NCI-H1048 (cell line): ENCODE measurements at places on chromosomes 7 and 10.

DNA sequence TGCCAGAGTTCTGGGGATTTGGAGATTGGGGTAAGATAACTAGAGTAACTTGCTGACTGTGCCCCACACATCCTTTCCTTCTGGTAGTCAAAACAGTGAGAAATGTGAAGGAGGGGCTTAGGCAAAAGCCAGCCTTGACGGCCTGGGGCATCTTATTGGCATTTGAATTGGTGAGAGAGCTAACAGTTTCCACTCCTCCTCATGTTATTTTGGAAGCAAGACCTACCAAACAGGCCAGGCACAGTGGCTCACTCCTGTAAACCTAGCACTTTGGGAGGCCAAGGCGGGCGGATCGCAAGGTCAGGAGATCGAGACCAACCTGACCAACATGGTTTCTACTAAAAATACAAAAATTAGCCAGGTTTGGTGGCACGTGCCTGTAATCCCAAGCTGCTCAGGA, 596.6 kb downstream of the GRM8 start:
- DNase-seq = no peak

- DNase-seq = no peak
Observed at GRCh38 chr10:99425204-99425603, 5.2 kb downstream of the GOT1 start.

GRCh38 chr10:19987931-19988330, 171.7 kb downstream of the PLXDC2 start:
- DNase-seq = no peak

- DNase-seq = no peak
Observed at GRCh38 chr10:78634835-78635234, 433.9 kb upstream of the ZMIZ1 start.

DNA sequence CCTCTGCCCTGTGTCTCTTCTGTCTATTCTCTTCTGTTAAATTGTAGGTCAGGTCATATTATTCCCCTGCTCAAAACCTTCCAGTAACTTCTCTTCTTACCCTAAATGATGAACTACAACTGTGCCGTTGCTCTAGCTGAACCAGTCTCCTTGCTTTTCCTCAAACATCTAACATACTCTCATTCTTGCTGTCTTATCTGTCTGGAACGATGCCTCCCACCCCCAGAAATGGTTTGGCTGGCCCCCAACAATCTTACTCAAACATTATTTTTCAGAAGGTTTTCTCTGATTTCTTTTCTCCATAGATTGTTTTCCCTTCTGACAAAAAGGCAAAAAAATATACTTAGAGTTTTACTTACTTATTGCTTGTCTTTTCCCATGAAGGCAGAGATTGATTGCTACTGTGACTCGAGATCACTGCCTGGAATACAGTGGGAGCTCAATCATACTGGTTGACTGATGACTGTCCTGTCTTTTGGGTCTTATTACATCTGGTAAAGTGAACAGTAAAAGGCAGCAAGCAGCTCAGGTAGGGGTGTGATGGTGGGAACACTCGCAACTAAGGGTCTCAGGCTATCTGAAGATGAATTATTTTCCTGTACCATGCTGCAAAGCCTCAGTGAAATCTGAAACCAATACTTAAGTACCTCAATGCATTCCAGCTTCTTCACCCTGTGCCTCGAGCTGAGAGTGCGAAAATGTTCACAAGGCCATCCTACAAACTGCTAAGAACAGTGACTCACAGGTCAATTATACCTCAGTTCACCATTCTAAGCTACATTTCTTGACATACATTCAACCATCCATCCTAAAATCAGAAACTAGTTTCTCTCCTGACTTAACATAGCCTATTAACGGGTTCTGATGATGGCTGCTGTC, 67.6 kb downstream of the DNMBP start:
- DNase-seq = no peak

DNA sequence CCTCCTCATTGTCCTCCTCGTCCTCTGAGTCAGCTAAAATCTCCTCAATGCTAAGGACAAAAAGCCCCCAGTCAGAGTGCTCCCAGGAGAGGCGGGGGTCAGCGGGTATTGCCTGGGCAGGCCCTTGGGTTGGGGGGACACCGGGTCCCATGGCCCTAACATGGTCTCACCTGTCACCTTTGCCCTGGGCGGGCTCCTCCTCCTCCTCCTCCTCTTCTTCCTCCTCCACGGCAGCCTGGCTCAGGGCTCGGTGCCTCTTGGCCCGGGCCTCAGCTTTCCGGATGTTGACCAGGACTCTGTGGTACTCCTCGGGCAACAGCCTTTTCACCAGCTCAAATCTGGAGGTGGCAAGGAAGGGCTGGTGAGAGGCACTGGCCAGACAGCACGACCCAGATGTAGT, 32.0 kb upstream of the FRAT2 start:
- no peak for DNase-seq

DNA sequence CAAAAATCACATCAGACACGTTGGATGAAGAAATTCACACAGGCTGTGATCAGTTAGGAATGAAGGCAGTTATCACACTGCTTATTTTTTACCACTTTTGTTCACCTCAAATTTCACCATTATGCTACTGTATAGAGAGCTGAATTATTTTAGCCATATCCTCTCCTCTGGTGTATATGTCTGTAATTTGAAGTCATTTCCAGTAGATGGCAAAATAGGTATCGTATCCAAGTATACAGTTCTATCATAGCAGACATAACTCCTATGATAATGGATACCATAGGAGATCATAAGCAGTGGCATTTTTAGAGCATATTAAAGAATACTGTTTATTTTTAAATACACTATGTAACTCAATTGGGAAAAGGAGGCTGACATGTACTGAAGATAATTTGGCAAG, 909.7 kb downstream of the DNAJB9 start:
- no peak for DNase-seq

DNA sequence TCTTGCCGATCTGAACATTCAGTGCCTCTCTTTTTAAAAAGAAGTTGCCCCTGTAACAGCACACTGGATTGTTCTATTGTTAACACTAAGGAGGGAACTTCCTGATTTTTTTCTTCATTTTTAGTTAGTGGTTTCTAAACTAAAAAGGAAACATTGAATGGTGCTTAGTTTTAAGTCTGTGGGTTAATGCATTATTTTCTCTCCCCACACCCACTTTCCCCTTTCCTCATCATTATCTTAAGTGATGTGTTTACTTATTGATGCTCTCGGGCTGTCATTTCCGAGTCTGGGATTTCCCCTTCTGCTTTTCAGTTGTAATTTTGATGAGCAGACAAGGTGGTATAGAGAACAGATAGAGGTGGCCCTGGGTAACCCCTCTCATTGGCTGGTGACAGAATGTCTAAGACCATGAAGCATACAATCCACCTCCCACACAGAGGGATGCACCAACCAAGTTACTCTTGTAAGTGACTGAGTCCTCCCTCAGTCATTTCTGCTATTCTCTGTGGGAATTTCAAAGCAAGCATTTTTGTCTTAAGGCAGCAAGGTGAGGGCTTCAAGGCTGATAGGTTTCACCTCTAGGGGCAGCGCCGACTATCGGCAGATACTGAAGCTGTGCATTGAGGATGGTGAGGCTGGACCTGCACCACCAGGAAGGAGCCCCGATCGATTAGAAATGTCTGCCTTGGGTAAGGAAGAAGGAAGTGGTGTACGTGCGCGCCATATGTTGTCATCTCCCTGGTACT, 49.5 kb downstream of the CHN2 start:
- no peak for DNase-seq

DNA sequence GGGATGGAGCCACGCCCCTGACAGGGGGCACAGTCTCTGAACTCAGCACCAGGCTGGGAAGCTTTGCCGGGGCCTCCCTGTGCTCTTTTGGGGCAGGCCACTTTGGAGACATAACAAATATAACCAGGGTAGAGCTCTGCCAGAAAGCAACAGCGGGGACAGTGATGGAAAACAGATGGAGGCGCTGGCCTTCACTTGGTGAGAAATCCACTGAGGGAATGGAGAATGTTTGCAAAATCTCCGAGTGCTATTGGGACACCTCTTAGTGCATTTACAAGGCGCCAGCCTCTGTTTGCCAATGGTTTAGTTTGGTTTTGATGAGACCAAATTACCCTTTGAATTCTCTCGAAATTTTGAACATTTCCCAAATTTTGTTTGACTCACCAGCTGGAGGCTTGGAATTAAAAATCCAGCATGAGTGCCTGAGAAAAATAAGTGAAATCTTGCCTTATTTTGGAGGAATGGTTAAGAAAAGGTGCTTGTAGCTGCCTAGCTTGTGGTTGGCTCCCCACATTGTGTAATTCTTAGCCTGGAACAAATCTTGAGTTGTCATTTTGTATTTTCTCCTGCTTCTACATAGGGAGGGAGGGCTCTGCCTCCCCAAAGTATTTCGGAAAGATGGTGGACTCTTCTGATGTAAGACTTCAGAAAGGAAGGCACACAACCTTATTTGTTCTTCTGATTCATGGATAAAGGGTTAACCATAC, 980.5 kb downstream of the LRMDA start:
- DNase-seq = no peak

GRCh38 chr7:82173400-82174021, 270.1 kb downstream of the CACNA2D1 start:
- DNase-seq = no peak

- no peak for DNase-seq
Observed at GRCh38 chr7:50855526-50855925, 72.8 kb upstream of the GRB10 start.

GRCh38 chr10:70222340-70222794, 10.9 kb downstream of the PPA1 start:
- no peak for DNase-seq

GRCh38 chr7:75596727-75597614, 104.9 kb downstream of the SPDYE5 start:
- DNase-seq = no peak

- no peak for DNase-seq
Observed at GRCh38 chr7:124597509-124597908, 168.1 kb downstream of the GPR37 start.

GRCh38 chr7:54796853-54797252, 37.8 kb upstream of the SEC61G start:
- no peak for DNase-seq

DNA sequence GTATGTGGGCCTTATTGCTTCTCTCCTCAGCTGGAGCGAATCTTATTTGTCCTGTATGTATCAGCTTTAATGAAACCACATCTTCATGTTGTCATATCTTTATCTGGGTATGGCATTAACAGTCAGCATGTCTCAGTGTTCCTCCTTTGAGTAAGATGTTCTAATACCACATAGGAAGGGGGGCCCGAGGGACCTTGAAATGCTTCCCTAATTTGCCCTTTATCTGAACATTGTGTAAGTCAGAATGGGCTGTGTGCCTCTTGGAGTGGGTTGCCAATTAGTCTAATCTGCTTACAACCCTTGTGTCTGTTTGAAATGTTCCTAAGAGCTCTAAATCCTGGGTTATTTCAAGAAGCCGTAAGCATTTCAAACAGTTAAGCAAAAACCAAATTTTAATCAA, 623.8 kb downstream of the SUGCT start:
- no peak for DNase-seq

DNA sequence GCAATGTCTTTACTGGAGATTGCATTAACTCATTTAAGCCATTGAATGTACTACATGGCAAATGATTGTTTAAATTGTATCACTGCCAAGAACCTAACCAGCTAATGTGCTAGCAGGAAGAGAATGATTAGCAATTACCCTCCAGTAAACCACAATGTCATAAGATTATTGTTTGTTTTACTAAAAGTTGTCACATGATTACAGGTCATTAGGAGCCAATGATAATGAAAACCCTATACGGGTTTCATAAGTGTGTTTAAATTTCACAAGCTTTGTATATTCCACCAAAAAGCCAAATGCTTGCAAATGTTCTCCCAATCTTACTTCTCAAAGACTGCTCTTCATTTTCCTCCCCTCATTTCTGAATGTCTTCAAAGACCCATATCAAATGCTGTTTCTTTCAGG, 76.5 kb upstream of the PPP1R3C start:
- DNase-seq = no peak

- DNase-seq = no peak
Observed at GRCh38 chr7:73615886-73616285, 8.4 kb downstream of the MLXIPL start.

GRCh38 chr10:97701438-97702069, 12.0 kb upstream of the MARVELD1 start:
- DNase-seq = peak; percentile 57

- no peak for DNase-seq
Observed at GRCh38 chr7:27640884-27641574, 21.7 kb downstream of the HIBADH start.

- DNase-seq = no peak
Observed at GRCh38 chr7:85823396-85824080, 636.7 kb upstream of the SEMA3D start.

GRCh38 chr7:156659961-156660360, 19.4 kb downstream of the RNF32 start:
- no peak for DNase-seq

DNA sequence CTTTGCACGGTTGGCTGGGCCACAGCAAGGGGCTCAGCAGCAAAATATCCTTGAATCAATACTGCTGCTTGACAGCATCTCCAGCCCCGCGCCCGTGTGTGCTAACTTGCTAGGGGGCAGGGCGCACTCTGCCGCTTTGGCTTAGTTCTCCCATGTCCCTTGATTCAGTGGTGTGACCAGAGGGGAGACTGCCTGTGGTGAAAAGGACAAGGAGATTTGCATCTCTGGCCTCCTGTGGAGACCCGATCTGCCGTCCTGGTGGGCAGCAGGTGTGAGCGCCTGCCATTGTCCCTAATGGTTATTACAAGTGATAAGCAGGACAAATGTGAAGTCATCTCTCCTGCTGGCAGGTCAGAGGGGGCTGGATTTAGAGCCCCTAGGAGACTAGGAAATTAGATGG, 500.2 kb upstream of the GALNT17 start:
- DNase-seq = no peak

GRCh38 chr10:27661514-27662286, 83.9 kb downstream of the MKX start:
- no peak for DNase-seq

- no peak for DNase-seq
Observed at GRCh38 chr10:68171539-68172080, 60.3 kb downstream of the ATOH7 start.

- DNase-seq = no peak
Observed at GRCh38 chr10:74937266-74937856, 111.0 kb downstream of the KAT6B start.
